ENCODE measurements at places on chromosomes 1 and 21.

DNA sequence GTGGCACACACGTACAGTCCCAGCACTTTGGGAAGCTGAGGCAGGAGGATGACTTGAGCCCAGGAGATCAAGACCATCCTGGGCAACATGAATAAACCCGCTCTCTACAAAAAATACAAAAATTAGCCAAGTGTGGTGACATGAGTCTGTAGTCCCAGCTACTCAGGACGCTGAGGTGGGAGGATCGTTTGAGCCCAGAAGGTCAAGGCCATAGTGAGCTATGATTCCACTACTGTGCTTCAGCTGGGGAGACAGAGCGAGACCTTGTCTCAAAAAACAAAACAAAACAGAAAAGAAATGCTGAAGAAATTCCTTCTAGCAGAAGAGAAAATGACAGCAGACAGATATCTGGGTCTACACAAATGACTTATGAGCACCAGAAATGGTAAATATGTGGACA is 10.3 kb downstream of the ALDH9A1 start:
- no peak for DNase-seq

DNA sequence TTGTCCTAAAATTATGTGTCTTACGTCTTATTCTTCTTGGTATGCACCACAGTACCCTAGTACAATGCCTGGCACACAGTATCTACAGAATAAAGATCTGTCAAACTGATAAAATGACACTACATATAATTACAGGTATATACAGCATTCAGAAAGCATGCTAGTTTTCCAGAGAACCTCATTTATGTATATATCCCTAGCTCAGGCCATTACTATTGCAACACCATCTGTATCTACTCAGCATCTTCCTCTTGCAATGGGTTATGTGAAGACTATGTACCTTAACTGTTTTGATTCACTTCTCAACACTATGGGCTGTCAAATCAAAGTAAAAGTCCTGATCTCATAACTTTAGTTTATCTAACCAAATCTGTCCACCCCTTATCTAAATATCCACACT is 58.5 kb upstream of the GUCA2A start:
- no peak for DNase-seq

GRCh38 chr1:60088620-60089155 is 15.1 kb upstream of the C1orf87 start:
- no peak for DNase-seq

GRCh38 chr1:56575865-56576264 is 3.5 kb downstream of the PLPP3 start:
- DNase-seq: no peak

DNA sequence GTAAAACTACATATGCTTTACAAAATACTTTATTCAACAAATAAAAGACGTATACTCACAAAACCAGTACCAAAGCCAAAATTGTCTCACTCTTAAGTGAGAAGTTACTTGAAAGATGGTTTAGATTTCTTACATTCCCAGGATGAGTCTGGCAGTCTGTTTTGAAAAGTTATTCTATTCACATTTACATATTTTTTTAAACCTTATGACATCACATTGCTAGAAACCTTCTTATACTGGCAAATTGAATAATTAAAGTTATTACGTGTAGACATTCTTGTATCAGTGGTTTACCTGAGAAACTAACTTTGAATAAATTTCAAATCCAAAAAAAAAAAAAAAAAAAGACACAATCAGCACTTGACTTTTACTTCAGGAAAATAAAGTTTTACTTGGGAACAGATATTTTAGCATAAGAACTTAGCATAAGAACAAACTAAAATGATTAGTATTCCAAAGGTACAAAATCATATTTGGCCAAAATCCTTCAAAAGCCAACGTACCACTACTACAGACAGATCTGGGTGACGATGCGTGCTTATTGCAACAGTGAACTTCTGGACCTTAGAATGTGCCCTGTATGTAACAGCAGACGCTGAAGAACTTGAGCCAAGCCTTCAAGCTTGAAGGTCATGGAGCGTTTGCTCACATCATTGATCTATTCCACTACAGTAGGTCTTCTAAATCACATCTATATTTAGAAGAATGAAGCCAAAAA is 2.5 kb downstream of the CDC42BPA start:
- no peak for DNase-seq

GRCh38 chr1:199176713-199177112 is 537.9 kb downstream of the PTPRC start:
- DNase-seq: no peak

DNA sequence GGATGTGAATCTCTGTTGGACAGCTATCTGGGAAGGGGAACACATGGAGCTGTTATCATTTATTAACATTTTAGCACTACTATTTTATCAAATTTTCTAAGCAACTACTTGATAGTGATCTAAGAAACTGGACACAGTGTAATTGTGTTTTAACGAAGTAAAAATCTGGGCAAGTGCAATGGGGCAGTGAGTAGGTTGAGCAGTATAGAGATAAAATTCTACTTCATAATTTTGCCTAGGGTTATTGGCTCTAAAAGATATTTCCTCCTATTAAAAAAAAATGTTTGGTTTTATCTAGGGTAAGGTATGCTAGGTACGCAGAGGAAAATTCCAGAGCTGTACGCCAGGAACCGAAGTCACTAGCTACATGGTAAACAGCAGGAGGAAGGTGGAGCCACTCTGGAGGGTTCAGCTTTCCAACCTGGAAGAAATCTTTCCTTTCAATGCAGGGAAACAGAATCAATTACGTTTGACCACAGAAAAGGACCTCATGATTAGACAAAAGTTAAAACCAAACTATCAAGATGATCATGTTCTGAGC is 43.3 kb downstream of the BCAR3 start:
- DNase-seq: no peak

DNA sequence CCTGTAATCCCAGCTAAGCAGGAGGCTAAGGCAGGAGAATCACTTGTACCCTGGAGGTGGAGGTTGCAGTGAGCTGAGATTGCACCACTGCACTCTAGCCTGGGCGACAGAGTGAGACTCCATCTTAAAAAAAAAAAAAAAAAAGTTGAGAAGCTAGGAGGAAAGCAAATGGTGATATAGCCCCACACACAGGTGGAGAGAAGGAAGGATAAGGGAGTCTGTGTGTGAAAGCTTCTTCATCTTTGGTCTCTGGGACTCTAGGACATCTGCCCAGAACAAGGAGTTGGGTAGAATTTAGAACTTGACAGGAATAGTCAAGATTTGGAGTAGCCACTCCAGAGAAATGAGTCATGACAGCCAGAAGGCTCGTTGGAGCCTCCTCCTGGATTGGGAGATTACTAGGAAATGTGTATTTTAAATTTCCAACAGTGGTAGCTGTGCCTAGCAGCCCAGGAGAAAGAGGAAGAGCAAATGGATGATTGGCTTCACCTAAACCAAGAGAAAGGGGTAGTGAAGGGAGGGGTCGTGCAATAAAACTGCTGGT is 19.9 kb downstream of the NPL start:
- DNase-seq: no peak
